CD4-positive, alpha-beta T cell treated with Interleukin-6 for 4 hours (primary cell): ENCODE measurements at places on chromosomes 5 and 9.
A peak's percentile ranks its signal among the peaks of the same experiment; 100 is the strongest.

- no peak for DNase-seq
Measured at GRCh38 chr5:2633992-2634391, 117.5 kb downstream of the IRX2 start.

- no peak for DNase-seq
Measured at GRCh38 chr9:107214381-107214780, 68.7 kb upstream of the RAD23B start.

DNA sequence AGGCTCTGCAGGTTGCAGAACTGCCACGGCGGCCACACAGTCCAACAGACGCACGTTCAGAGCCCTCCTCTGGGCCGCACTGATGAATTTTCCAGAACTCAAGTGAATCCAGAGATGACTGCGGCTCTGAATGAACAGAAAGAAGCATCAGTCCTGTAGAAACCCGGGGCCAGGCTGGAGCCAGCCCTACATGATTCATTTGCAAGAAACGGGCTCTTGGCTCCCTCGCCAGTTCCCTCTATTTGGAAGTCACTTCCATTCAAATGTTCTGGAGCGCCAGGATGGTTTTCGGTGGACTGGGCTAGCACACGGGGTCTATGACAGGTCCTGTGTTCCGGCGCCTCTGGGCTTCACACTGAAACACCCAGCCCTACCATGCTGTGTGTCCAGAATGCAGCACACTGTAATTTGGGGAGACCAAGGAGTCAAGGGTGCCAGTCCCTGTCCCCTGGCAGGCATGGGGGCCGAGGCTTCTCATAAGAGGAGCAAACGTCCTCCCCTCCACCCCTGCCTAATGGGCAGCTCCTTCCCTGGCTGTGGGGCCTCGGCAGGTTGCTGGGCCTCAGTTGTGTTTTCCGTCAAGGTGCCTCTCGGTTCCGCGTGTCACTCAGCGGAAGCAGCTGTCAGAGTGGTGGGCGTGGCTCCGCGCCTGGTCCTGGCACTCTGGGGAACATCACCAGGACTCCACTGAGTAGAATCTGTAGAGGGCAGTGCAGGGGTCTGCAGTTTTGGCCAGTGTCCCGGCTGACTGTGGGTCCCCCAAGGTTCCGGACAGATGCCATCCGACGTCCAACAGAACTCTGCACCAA lies 18.1 kb upstream of the COL5A1 start:
- DNase-seq: no peak

DNA sequence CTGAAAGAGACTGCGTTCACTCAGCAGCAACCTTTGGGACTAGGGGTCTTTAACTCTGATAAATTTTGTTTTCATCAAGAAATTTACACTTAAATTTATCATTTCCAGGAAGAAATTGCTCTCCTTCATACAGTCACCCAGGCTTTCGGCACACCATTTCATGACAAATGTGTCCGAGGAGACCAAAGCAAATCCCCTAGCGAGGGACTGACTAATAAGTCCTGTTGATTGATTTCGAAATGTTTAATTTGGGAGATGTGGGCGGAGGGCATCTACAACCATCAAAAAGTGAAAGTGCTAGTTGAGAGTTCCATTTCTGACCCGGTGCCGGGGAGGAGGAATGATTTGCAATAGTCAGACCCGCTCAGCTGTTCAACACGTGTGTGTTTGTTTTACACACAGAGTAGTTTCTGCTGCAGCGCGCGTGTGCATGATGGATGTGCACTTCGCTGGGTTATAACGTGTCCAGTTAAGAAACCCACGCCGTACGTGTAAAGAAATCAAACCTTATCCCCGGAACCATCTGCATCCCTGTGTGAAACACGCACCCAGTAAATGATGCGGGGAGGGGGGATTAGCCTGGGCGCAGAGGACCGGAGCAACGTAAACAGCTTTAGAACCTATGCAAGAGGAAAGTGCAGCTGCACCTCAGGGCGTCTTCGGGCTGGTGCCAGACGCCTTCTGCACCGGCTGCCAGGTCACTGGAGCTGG lies 845 bp upstream of the NR4A3 start:
- DNase-seq: peak; percentile 38

- DNase-seq: no peak
Measured at GRCh38 chr5:173969167-173970049, 19.6 kb upstream of the C5orf47 start.

- no peak for DNase-seq
Measured at GRCh38 chr5:57770039-57770438, 287.4 kb upstream of the ACTBL2 start.

GRCh38 chr5:125120012-125120411 lies 373.6 kb upstream of the ZNF608 start:
- no peak for DNase-seq

GRCh38 chr5:79517601-79518000 lies 3.7 kb upstream of the HOMER1 start:
- DNase-seq: no peak

- DNase-seq: no peak
Measured at GRCh38 chr9:79256691-79257213, 315.0 kb upstream of the TLE4 start.

DNA sequence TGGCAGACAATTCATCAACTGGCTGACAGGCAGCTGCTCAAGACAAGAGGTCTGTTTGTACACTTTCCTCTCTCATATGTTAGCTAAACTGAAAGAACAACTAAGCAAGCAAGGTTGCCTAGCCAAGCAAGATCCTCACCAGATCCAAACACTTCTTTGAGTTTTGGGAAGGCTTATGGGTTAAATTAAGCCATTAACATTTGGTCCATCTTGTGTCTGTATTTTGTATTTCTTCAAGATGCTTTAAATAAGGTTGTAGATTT lies 170.4 kb upstream of the RAI14 start:
- DNase-seq: no peak

GRCh38 chr9:94782355-94783101 lies 56.0 kb downstream of the AOPEP start:
- no peak for DNase-seq

DNA sequence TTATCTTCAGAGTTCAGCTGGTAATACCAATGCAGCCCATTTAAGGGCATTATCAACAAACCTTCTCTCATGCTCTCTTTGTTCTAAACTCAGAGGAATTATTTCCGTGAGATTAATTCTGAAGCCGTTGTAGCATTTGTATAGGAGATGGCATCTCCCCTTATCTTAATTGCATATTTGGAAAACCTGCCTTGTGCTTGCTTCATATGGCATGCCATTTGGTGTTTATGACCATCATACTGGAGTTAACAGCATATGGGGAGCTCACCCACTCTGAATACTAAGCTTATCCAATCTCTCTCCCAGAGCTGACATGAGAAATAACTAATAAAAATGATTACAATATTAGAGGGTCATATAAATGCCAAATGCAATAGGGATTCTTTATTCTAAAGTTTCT lies 243.2 kb downstream of the BRINP1 start:
- no peak for DNase-seq

DNA sequence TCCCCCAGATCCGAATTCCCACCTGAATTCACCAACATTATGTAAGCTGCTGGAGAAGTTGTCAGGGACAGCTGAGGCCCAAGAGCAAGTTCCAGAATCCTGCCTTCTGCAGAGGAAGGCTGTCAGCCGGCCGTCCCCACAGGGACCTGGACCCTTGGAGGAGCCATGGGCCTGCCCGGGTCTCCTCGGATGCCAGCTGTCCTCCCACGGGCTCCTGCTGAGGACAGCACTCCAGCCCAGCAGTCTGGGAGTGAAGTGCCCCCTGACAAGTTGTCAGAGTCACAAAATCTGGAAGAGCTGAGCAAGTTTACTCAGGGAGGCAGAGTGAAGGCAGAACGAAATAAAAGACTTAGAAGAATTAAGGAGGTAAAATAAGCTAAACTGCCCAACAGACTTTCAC lies 192.5 kb upstream of the DAPK1 start:
- DNase-seq: no peak

DNA sequence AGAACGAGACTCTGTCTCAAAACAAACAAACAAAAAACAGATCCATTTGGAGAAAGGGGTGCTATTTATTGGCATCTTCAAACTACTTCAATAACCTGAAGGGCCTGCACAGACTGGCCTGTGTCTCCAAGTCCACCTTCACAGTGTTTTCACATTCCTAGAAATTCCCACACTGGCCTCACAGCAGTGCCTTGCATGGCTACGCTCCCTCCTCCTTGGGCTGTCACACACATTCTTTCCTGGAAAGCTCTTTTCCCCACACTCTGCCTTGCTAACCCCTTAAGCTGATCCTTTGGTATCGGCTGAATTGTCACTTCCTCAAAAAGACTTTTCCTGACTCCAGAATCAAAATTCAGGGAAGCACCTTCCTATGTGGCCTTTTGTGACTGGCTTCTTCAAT lies 19.8 kb downstream of the FAM151B start:
- no peak for DNase-seq

DNA sequence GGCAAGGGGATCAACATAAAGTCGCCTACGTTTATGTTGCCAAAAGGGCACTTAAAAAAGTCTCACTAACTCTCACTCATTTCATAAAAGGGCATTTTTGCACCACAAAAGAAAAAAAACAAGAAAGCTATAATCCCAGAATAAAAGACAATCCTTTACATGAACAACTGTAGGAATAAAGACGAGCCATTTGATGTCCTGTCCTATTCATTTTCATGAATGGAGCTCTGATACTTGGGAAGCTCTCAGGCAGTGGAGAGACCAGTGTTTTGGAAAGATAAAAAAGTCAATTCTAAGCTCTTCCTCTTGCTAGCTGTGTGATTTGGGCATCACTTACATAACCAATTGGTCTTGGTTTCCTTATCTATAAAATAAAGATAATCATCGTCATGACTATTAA lies 95.5 kb upstream of the EQTN start:
- no peak for DNase-seq

DNA sequence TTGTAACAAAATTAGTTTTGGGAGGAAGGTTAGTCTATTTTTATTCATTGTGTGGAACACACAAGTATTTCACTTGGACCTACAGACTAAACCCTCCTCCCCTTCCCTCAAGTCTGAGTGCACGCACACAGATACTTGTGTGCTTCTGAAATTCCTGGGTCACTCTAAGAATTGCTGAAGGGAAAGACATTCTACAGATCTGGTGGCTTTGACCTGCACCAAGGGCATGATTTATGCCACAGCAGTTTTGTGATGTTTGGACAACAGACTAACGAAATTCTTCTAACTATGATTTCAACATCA lies 150.5 kb downstream of the ARL15 start:
- DNase-seq: no peak

GRCh38 chr9:24051587-24051986 lies 225.5 kb upstream of the ELAVL2 start:
- DNase-seq: no peak

DNA sequence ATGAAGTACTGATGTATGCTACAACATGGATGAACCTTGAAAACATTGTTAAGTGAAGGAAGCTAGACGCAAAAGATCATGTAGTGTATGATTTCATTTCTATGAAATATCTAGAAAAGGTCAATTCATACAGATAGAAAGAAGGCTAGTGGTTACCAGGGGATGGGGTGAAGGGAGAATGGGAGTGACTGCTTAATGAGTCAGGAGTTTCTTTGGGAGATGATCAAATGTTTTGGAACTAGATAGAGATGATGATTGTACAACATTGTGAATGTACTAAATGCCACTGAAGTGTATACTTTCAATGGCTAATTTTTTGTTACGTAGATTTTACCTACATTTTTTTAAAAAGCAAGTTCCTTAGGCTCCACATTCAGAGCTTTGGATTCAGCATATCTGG lies 14.9 kb upstream of the DELE1 start:
- no peak for DNase-seq

GRCh38 chr5:76529464-76530344 lies 93.5 kb downstream of the F2RL2 start:
- DNase-seq: no peak

GRCh38 chr5:53503562-53504218 lies 23.3 kb downstream of the FST start:
- DNase-seq: no peak
